T-cell (primary cell): ENCODE measurements at places on chromosomes 2 and 18.

DNA sequence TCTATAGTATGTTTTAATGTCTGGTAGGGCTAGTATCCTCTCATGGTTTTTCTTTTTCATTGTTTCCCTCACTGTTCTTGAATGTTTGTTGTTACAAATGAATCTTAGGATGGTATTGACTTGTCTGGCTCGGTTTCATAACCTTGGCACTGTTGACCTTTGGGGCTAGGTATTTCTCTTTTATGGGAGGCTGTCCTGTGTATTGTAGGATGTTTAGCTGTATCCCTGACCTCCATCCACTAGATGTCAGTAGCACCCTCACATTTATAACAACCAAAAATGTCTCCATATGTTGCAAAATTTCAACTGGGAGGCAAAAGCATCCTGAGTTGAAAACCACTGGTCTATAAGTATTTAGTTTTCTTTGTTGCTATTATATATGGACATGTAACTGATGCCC, 7.0 kb upstream of the AOX1 start:
- H3K36me3 ChIP-seq = no peaks in the 10 kb centered on the region
- H3K4me3 ChIP-seq = no peak overlapping the region
- H3K4me1 ChIP-seq = no peaks in the 10 kb centered on the region
- no peaks in the 10 kb centered on the region for H3K27me3 ChIP-seq
- H3K27ac ChIP-seq = no peak overlapping the region
- DNase-seq = no peak

GRCh38 chr2:86557836-86558235, 5.4 kb downstream of the CHMP3 start:
- H3K27ac ChIP-seq = no peak overlapping the region
- no peaks in the 10 kb centered on the region for H3K27me3 ChIP-seq
- H3K4me1 ChIP-seq = peaks cover 20% of the 10 kb centered on the region
- no peak for DNase-seq
- H3K36me3 ChIP-seq = peaks cover 6% of the 10 kb centered on the region

- no peak overlapping the region for H3K27ac ChIP-seq
- no peaks in the 10 kb centered on the region for H3K36me3 ChIP-seq
- no peaks in the 10 kb centered on the region for H3K4me1 ChIP-seq
- no peak overlapping the region for H3K4me3 ChIP-seq
- no peaks in the 10 kb centered on the region for H3K27me3 ChIP-seq
- DNase-seq = no peak
These were observed 100.5 kb downstream of the SCG2 start for GRCh38 chr2:223501641-223502040.

GRCh38 chr18:9708057-9708433, at the start of gene RAB31:
Gene RAB31 (plus strand): TSS chr18:9708301. CDS start chr18:9708406, 105 bp downstream.
- no peak for DNase-seq
- H3K27ac ChIP-seq = no peak within 1 kb of the TSS

- H3K36me3 ChIP-seq = no peaks in the 10 kb centered on the region
- peaks cover 13% of the 10 kb centered on the region for H3K27me3 ChIP-seq
- no peak overlapping the region for H3K4me3 ChIP-seq
- peak; percentile 0 for DNase-seq
- H3K27ac ChIP-seq = no peak overlapping the region
- H3K4me1 ChIP-seq = no peaks in the 10 kb centered on the region
These were observed 50.5 kb upstream of the TUBA3D start for GRCh38 chr2:131425231-131425941.

GRCh38 chr18:49228187-49228586, 232.3 kb downstream of the DYM start:
- H3K36me3 ChIP-seq = no peaks in the 10 kb centered on the region
- no peaks in the 10 kb centered on the region for H3K27me3 ChIP-seq
- peaks cover 5% of the 10 kb centered on the region for H3K4me1 ChIP-seq
- no peak overlapping the region for H3K27ac ChIP-seq

- H3K27me3 ChIP-seq = no peaks in the 10 kb centered on the region
- H3K4me3 ChIP-seq = no peak overlapping the region
- no peaks in the 10 kb centered on the region for H3K36me3 ChIP-seq
- no peak overlapping the region for H3K27ac ChIP-seq
These were observed 55.2 kb upstream of the BCL11A start for GRCh38 chr2:60608679-60609078.

GRCh38 chr2:64311948-64312621, 141.9 kb upstream of the LGALSL start:
- H3K27me3 ChIP-seq = no peaks in the 10 kb centered on the region
- H3K27ac ChIP-seq = no peak overlapping the region
- DNase-seq = no peak
- H3K4me1 ChIP-seq = no peaks in the 10 kb centered on the region
- no peak overlapping the region for H3K4me3 ChIP-seq

- no peak for DNase-seq
- H3K4me1 ChIP-seq = peaks cover 11% of the 10 kb centered on the region
- no peak overlapping the region for H3K27ac ChIP-seq
- no peak overlapping the region for H3K4me3 ChIP-seq
These were observed 34.9 kb downstream of the SMAD7 start for GRCh38 chr18:48915626-48916425.

- no peak overlapping the region for H3K27ac ChIP-seq
- H3K27me3 ChIP-seq = peaks cover 16% of the 10 kb centered on the region
- no peaks in the 10 kb centered on the region for H3K4me1 ChIP-seq
- no peak overlapping the region for H3K4me3 ChIP-seq
- no peak for DNase-seq
These were observed 21.9 kb upstream of the EXOC6B start for GRCh38 chr2:72847534-72848315.

DNA sequence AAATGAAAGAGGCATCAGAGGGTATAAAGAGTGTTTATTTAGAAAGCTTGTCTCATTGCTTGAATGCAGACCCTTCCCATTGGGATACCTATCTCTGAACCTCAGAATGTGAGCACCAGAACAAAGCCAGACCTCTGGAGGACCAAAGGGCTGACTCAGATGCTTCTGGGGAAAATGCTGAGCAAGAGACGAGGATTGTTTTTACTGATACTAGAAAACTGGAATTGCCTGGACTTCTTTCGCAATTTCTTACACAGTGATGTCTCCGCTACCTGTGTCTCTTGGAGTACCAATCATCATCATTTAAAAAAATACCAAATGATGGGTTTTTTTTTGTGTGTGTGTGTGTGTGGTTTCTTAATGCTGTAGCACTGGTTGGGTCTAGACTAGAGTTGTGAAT, 55.6 kb upstream of the CCDC85A start:
- no peaks in the 10 kb centered on the region for H3K36me3 ChIP-seq
- H3K27ac ChIP-seq = no peak overlapping the region
- H3K27me3 ChIP-seq = no peaks in the 10 kb centered on the region
- DNase-seq = no peak
- H3K4me1 ChIP-seq = no peaks in the 10 kb centered on the region
- H3K4me3 ChIP-seq = no peak overlapping the region

DNA sequence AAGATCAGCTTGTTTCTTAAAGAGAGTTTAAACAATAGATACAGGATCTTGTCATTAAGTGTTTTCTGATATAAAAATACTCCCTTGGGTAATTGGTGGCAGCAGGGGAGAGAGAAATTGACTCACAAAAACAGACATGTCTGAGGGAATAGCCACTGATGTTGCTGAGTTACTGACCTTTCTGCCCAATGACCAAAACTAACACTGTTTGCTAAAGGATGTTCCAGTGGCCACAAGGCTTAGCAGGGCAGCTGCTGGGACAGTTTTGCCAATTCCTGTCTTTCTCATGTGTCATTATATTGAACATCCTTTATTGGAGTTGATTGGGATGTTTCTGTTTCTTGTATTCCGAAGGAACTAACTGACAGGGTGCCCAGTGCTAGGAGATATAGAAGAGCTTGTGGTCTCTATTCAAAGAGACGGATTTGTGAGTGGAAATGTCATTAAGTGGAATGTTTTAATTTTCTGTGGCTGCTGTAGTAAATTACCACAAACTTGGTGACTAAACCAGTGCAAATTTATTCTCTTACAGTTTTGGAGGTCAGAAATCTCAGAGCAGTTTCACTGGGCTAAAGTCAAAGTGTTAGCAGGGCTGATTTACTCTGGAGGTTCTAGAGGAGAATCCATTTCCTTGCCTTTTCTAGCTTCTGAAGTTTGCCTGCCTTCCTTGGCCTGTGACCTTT, 124.8 kb upstream of the RMDN2 start:
- DNase-seq = no peak
- H3K36me3 ChIP-seq = no peaks in the 10 kb centered on the region
- no peak overlapping the region for H3K27ac ChIP-seq
- no peaks in the 10 kb centered on the region for H3K4me1 ChIP-seq
- H3K4me3 ChIP-seq = no peak overlapping the region

GRCh38 chr2:101401906-101402305, 14.6 kb upstream of the CREG2 start:
- H3K4me3 ChIP-seq = no peak overlapping the region
- peaks cover 19% of the 10 kb centered on the region for H3K27me3 ChIP-seq
- H3K4me1 ChIP-seq = no peaks in the 10 kb centered on the region
- H3K36me3 ChIP-seq = no peaks in the 10 kb centered on the region
- H3K27ac ChIP-seq = no peak overlapping the region

- H3K27me3 ChIP-seq = no peaks in the 10 kb centered on the region
- DNase-seq = no peak
- no peak overlapping the region for H3K4me3 ChIP-seq
- peaks cover 12% of the 10 kb centered on the region for H3K36me3 ChIP-seq
- H3K4me1 ChIP-seq = peaks cover 11% of the 10 kb centered on the region
These were observed 15.0 kb downstream of the SMAD4 start for GRCh38 chr18:51044928-51045585.

DNA sequence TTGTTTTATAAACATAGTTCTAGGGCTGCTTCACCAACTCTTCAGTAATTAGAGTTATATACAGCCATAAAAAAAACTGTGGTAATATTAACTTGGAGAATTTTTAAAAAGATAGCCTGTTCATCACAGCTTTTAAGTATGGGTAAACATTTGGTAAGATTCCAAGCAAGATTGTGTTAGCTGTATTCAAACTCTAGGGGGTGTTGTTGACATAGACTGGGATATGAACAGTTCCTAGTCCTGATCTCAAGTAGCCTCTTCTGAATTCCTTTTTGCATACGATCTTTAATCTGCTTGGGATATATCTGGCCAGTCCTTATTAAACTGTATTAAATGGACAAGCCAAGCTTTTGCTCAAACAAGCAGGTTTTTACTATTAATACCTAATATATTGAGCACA, 13.4 kb downstream of the NOP58 start:
- no peak for DNase-seq
- peaks cover 68% of the 10 kb centered on the region for H3K36me3 ChIP-seq
- H3K27ac ChIP-seq = no peak overlapping the region
- H3K27me3 ChIP-seq = no peaks in the 10 kb centered on the region
- H3K4me3 ChIP-seq = no peak overlapping the region
- no peaks in the 10 kb centered on the region for H3K4me1 ChIP-seq

DNA sequence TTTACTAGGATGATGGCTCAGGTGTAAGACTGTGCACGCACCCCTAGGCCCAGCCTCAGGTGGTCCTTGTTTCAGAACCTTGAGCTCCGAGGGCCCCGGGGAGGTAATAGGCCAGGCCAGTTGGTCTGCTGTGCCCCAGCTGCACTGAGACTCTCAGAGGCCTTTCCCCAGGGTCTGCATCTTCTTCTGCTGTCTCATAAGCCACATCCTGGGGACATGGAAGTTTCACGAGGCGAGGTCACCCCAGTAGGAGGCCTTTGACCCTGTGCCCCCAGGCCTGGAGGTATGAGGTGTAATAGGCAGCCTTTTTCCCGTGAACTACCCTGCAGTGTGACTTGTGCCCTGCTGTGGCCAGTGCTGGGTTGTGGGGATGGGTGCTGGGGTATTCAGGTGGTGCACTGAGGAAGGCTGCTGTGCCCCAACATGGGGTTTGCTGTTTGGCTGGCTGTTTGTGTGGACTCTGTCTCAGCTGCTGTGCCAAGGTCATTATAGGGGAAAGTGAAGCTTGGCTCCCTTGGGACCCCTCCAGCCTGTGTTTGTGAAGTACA, 6.9 kb downstream of the OXER1 start:
- H3K27ac ChIP-seq = no peak overlapping the region
- no peak for DNase-seq
- H3K4me1 ChIP-seq = no peaks in the 10 kb centered on the region
- H3K4me3 ChIP-seq = no peak overlapping the region
- peaks cover 29% of the 10 kb centered on the region for H3K36me3 ChIP-seq

GRCh38 chr2:10787176-10787968, 25.2 kb downstream of the PDIA6 start:
- H3K4me3 ChIP-seq = no peak overlapping the region
- peak; percentile 19 for DNase-seq
- H3K4me1 ChIP-seq = peaks cover 7% of the 10 kb centered on the region
- H3K27ac ChIP-seq = no peak overlapping the region

DNA sequence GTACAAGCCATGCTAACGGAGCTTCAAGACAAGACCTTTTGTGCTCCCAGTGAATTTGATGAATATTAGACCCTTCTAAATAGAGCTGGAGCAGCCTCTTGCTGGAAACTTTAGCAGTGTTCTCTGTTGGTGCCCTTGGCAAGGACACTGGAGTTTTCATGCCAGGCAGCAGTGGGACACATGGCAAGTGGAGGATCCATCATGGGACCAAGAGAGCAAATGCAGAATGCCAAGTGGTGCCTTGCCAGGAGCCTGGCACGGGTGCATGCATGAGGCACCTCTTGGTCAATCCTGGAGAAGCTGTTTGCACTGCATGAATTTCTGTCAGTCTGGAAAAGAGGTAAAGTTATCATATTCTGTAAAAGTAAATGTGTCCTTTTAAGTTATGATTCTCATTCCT, 59.1 kb downstream of the NETO1 start:
- no peak overlapping the region for H3K27ac ChIP-seq
- DNase-seq = no peak
- no peaks in the 10 kb centered on the region for H3K27me3 ChIP-seq
- no peaks in the 10 kb centered on the region for H3K36me3 ChIP-seq

- H3K4me1 ChIP-seq = peaks cover 26% of the 10 kb centered on the region
- H3K36me3 ChIP-seq = no peaks in the 10 kb centered on the region
- peak overlapping the region; percentile 83 for H3K27ac ChIP-seq
- peak overlapping the region; percentile 25 for H3K4me3 ChIP-seq
- H3K27me3 ChIP-seq = no peaks in the 10 kb centered on the region
These were observed 43.1 kb downstream of the KCTD18 start for GRCh38 chr2:200466425-200467418.

- H3K4me3 ChIP-seq = no peak overlapping the region
- H3K27ac ChIP-seq = no peak overlapping the region
- no peaks in the 10 kb centered on the region for H3K4me1 ChIP-seq
- no peak for DNase-seq
- H3K36me3 ChIP-seq = no peaks in the 10 kb centered on the region
These were observed 2.4 kb downstream of the KLF11 start for GRCh38 chr2:10045561-10046355.

DNA sequence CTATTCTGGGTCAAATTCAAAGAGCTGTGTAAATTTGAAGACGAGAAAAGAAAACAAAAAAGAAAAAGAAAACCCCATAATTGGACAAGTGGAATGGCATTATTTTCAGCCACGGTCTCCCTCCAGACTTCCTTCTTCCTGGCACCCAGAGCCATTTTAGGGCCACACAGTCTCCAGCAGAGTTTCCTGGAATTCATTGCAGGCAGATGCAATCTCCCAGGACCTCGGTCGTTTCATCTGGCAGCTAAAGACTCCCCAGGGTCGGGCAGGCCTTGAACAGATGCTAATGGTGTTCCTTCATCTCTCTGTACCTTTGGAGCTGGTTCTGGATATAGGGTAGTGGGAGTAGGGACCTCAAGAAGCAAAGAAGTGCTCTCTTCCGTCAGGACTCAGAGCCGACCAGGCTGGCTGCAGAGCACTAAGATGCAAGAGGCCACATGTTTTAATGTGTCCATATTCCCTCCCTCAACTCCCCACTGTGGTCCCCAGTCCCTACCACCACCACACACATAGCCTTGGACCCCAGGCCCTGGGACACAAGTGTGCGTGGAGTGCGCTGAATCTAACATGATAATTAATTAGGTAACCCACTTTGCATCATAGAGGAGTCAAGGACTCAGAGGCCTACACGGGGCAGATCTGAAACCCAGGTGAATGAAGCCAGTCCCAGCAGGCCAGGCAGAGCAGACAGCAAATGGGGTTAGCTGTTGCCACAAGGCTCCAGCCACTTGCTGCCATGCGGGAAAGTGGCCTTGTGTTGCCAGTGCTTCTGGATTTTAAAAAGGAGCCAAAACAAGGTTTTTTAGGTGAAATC, 109.3 kb upstream of the ATL2 start:
- no peak overlapping the region for H3K4me3 ChIP-seq
- H3K27ac ChIP-seq = no peak overlapping the region
- DNase-seq = no peak
